ENCODE measurements at places on chromosomes 7 and 10. TPM values are rescaled to one million over a fixed set of nuclear protein-coding genes. Genes with fewer than 3 reads are reported as not detected.

DNA sequence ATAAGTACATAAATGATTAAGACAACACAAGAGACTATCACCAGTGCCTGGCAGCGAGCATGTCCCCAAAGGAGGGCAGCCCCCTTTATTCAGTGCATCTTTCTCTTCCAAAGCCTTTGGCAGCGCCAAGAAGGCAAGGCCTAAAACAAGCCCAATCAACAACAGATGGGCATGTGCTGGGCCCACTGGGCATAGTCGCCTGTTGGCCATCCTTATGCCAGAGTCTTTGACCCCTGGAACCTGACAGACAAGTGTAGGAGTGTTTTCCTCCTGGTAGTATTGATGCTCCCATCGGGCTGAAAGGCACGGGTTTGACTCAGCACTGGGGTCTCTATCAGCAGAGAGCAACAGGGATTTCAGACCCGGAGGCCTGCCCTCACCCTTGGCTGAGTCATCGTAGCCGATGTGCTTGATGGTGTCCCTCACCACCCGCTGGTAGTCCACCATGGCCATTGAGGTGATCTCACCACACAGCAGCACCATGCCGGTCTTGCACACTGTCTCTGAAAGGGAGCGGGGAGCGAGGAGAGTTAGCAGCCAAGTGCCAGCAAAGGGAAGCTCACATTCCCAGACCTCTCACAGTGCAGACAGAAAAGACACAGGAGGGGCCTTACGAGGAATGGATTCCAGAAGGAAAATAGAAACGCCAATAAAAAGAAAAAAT is 5.8 kb downstream of the MAT1A start:
- DNase-seq: no peak

- peak; percentile 17 for DNase-seq
Observed at GRCh38 chr7:24665564-24666294, 91.5 kb downstream of the GSDME start.

DNA sequence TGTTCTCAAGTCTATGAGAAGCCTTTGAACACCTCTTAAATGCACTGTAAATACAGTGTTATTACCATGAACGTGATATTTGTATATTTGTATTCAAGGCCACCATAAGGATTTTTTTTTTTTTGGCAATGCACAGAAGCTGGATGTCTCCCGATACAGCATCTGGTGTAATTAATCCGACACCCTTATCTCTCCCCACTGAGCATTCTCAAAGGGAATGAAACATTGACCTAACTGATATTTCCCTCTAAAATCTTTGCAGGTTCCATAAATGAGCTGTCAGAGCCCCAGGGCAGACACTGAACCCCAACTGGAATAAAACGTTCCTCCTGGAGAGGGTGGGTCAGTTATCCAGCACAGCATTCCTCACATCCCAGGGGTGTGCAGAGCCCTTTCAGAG is 316.6 kb downstream of the PAXIP1 start:
- DNase-seq: no peak

GRCh38 chr10:101087376-101087775 is 25.6 kb downstream of the KAZALD1 start:
- no peak for DNase-seq

DNA sequence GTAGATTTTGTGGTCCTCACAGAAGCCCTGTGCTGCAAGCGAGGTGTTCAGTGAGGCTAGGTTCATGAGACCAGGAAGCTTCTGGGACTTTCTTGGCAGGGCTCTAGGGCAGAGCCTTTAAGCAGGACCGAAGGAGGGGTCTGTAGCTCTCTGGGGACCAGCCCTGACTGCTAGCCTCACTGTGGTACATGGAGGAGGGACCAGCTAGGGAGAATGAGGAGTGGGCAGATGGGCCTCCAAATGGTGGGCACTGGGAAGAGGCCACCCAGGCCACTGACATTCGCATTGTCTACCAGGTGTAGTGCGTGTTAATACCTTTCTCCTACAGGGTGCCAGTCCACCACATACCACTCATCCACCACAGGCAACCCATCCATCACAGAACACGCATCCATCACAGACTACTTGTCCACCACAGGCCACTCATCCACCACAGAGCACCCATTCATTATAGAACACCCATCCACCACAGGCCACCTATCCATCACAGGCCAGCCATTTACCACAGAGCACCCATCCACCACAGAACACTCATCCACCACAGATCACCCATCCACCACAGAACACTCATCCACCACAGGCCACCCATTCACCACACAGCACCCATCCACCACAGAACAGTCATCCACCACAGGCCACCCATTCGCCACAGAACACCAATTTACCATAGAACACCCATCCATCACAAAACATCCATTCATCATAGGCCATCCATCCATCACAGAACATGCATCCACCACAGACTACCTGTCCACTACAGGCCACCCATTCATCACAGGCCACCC is 31.6 kb upstream of the ZNF488 start:
- DNase-seq: no peak

- no peak for DNase-seq
Observed at GRCh38 chr7:128361411-128362379, at the start of gene PRRT4. PRRT4 (minus strand) TSS chr7:128361690.

GRCh38 chr7:139772873-139773272 is 4.9 kb downstream of the HIPK2 start:
- DNase-seq: no peak

The MACC1 gene
- 0.32 TPM for polyA plus RNA-seq

The PDK4 gene
- 183 TPM for polyA plus RNA-seq

DNA sequence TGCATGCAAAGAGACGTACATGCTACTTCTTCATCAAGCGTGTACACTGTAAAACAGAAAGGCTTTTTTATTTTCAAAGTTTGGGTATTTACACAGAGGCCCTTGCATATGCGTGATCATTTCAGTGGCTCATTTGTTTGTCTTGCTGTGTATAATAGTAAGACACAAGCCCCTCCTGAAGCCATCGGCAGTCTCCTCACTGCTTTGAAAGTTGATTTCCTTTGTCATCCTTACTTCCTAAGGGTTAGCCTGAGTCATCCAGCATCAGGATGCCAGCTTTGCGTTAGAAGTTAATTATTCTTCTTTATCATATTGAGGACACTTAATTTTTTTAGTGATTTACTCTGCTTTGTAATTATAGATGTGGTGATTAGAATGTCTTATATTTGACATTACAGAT is 72.5 kb upstream of the CTBP2 start:
- DNase-seq: no peak

- no peak for DNase-seq
Observed at GRCh38 chr7:117010375-117011133, 57.3 kb downstream of the ST7 start.

DNA sequence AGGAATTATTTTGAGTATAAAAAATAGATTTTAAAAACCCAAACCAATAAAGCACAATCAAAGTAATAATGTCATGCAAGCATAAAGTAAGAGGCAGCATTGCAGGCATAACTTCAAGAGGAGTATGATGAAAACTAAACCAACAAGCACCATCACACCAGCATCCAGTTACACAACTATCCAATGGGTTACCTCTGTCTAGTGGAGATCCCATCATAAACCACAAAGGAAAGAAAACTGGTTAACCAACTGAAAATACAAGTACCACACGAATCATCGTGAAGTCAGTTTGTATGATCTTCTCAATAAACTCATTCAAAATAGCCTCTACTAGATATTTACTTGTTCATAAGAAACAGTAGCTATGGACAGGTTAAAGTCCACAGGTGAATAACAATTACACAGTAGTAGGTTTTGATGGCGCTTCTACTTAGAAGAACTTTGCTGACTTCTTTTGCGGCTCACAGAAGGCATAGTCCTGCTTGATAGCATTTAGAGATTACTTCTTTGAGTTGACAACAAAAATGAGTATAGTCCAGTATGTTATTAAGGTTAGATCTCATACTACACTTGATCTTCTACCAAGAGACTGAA is 116.6 kb downstream of the MICU1 start:
- DNase-seq: no peak

DNA sequence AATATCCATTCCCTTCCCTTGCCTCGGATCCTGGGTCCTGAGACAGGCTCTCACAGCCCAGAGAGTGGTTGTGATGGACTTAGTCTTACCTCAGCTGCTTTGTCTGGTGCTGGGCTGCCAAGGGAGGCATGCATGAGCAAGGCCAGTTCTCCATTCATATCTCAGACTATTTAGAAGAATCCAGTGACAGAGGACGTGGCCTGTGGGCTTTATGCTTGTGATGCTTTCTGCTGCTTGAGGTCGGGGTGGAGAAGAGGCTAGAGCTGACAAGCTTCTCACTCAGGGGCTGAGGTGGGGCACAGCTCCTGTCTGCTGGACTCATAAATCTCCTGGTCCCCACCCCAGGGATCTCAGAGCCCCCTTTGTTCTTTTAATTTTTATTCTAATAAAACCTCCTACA is 66.8 kb downstream of the DNAJC12 start:
- no peak for DNase-seq

The PDE6C gene
- polyA plus RNA-seq: 0.06 TPM

Data from urinary bladder (tissue), 4 donors.